Activated naive CD4-positive, alpha-beta T cell treated with anti-CD3 and anti-CD28 coated beads, Interleukin-2, amount 50 U/mL, for 16 hours (primary cell): ENCODE measurements at places on chromosomes 2 and 18.

- DNase-seq, result no peak
These were observed 8.8 kb downstream of the TGFBRAP1 start for GRCh38 chr2:105320651-105321215.

GRCh38 chr2:26471766-26472706 lies 5.9 kb downstream of the OTOF start:
- DNase-seq, result no peak

DNA sequence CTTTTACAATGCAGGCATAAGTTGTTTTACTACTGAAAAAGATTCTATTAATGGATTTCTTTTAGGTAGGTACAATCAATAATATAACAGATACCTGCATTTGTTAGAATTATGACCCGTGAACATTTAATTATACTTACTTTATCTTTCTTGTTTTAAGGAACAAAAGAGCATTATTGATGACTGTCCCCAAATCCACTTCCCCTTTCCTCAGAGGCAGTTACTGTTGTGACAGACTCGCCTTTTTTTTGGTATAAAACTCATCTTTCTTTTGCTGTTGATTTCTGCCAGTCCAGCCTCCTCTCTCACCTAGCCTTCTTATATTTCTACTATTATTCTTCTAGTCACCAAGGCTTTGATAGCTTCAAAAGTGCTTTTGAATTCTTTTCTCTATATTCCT lies 12.1 kb downstream of the ACTR3 start:
- DNase-seq, result no peak

GRCh38 chr2:180144338-180144813 lies 137.3 kb upstream of the CWC22 start:
- no peak for DNase-seq

GRCh38 chr18:62797329-62797728 lies 82.0 kb downstream of the PHLPP1 start:
- no peak for DNase-seq

DNA sequence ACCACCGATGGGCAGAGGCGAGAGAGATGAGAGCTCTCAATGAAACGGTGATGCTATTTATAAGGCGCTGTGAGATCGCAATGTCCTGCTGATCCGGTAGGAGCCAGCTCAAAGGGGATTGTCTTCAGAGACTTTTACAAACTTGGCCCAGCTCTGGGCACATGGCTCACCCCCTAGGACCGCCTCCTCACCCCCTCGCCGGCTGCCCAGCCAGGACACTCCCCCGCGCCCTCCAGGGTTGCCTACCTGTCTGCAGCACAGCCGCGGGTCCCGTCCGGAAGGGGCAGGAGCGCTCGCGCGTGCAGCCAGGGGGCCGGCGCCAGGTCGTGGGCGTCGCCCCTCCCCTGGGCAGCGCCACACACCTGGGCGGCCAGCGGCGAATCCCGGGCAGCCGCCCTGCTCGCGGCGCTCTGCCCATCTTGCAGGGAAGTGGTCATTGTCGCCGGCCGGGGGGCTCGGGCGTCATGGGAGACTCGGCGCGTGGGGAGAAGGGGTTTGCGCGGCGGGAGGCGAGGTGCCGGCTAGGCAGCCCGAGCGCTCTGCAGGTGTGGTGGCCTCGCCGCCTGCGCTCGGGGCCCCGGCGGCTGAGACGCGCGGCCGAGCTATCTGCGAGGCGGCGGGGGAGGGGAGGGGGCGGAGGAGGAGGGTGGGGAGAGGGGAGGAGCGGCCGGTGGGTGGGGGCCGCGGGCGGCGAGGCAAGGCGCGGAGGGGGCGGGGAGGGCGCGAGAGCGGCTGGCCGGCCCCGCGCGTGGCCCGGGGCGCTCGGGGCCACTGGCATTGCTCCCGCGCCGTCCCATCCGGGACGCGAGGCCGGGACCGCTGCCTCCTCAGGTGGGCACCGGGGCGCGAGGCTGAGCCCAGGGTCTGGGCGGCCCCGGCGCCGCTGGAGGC lies at the start of gene GRB14:
GRB14 (minus strand) TSS at position 610 of the 891 bp plus-strand sequence; CDS start at position 437, 173 bp downstream.
- no peak for DNase-seq

DNA sequence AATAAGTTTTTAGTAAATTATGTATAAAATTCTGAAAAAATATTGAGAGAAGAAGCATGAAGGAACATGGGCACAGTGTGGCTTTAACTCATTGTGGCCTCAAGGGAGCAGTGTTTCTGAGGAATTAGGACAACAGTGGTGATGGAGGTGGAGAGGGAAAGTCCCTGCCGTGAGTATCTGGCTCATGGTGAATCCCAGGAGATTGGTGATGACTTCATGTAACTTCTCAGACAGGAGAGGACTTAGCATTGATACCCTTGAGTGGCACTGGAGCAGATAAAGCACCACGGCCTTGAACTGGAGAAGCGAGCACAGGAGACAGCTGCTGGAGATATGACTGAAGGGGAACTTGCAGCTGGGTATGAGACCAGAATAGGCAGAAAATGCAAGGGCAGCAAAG lies 35.0 kb upstream of the LRP1B start:
- DNase-seq, result no peak

DNA sequence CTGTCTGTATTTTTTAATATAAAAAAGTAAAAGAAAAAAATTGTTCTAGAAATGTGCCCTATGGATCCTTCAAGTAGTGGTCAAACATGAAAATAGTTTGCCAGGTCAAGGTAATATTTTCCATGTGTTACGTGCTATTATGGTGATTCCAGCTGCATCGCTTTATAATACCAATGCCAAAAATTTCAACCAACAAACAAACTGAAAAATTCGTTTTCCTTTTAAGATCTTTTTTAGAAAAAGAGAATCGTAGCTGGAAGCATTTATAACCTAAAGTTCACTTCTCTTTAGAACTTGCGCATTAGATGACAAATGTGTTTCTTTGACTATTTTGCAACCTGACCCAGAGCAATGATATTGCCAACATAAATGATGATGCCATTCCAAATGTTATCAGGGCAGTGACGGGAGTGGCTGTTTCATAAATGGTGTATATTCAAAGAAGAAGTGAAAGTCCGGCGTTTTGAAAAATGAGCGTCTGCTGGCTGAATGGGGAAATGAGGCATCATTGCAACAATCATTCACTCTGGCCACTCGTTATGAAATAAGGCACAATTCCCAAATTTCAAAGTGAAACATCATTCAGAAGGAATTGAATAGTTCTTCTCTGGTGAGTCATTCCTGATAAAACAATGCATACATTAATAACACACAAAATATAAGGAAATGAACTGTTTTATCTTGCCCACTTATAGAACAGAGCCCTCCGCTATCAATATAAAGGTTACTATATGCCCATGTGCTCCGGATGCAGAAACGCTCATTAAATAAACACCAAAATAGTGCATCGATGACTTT lies 297.4 kb downstream of the TGIF1 start:
- DNase-seq, result no peak

- DNase-seq, result no peak
These were observed 498.7 kb upstream of the RAB6C start for GRCh38 chr2:129480790-129481189.

GRCh38 chr18:58501066-58501896 lies 127.6 kb downstream of the ALPK2 start:
- no peak for DNase-seq

GRCh38 chr2:20123871-20124594 lies 72.6 kb upstream of the LAPTM4A start:
- DNase-seq, result no peak

DNA sequence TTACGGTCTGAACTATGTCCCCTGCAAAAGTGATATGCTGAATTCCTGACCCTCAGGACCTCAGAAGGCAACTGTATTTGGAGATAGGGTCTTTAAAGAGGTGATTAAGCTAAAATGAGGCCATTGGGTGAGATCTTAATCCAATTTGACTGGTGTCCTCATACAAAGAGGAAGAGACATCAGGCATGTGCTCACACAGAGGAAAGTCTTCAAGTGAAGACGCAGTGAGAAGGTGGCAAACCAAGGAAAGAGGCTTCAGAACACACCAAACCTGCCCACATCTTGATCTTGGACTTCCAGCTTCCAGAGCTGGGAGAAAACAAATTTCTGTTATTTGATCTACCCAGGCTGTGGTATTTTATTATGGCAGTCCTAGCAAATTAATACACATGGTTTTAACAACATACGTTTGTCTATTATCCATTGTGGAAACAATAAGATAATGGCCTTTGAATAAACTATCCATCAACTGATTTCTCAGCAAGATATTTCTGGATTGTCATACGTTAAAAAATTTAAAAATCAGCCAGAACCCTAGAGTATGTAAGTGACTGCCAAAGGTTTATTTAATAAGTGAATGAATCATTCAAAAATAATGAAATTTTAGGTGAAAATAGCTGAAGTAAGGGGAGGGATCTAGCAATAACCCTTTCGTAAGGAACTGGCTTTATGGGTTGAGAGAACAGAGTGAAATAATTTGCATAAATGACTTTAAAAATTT lies 6.5 kb downstream of the WIPF1 start:
- DNase-seq, result no peak

GRCh38 chr2:62150597-62151305 lies 45.2 kb upstream of the B3GNT2 start:
- no peak for DNase-seq

DNA sequence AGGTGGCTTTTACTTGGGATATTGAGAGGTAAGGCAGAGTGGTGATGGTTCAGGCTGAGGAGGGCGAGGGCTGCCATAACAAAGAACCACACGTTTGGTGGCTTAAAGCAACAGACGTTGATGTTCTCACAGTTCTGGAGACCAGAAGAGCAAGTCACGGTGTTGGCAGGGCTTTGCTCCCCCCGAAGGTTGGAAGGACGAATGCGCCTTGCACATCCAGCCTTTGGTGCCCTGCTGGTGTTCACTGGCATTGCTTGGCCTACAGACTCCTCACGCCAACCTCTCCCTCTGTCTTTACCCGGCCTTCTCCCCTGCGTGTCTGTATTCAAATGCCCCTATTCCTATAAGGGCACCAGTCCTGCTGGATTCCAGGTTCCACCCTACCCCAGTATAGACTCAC lies 125.4 kb downstream of the TPO start:
- DNase-seq, result no peak

- no peak for DNase-seq
These were observed 233.4 kb downstream of the TRIB2 start for GRCh38 chr2:12950174-12950573.

- peak; percentile 24 for DNase-seq
These were observed 178.2 kb downstream of the ANAPC1 start for GRCh38 chr2:111705711-111706336.

DNA sequence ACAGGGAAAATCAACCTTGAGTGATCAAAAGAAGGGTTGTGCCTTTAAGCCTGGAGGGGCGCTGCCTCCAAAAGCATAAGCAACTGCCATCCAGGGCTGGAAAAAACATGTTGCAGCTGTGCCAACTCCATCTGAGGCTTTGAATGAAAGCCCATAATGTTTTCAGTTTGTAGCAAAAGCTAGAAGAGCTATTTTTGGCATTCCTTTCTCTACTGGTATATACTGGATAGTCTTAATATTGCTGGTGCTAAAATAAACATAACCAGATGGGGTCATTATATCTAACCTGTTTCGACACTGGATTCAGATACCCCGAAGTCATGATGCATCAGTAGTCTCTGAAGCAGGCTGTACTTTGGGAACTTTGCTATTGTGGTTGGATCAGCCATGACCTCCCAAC lies 25.1 kb downstream of the ANXA4 start:
- no peak for DNase-seq

DNA sequence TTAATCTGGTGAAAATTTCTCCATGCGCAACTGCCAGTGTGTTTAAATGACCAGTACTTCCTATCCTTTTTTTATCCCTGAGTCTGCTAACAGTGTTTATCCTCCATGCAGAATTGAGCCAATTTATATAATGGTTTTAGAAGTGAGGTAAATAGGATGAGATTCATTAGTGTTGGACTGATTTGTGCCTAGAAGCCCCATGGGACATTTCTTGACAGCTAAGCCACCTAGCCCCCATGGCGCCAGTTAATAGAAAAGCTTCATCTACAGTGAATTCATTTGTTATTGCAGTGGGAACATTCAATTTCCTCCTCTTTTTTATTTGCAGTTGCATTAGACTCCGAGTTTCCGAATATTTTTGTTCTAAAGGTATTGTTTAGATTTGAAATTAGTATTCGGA lies 175.6 kb downstream of the ARL6IP6 start:
- DNase-seq, result no peak

DNA sequence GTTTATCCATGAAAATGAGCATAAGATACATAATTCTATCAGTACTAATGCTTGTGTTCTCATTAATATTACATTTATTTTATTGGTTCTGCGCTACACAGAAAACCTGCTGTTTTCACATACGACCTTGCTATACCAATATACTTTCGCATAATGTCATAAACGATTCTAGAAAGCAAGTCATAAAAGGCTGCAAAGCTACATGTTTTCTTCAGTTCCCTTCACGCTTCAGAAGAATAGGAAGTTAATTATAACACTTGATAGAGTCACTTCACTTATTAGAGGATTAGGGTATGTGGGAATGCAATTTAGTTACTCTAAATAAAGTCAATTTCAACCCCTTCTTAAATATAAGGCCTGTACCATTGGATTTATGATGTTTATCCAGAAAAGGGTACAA lies 29.0 kb downstream of the PSME4 start:
- no peak for DNase-seq

DNA sequence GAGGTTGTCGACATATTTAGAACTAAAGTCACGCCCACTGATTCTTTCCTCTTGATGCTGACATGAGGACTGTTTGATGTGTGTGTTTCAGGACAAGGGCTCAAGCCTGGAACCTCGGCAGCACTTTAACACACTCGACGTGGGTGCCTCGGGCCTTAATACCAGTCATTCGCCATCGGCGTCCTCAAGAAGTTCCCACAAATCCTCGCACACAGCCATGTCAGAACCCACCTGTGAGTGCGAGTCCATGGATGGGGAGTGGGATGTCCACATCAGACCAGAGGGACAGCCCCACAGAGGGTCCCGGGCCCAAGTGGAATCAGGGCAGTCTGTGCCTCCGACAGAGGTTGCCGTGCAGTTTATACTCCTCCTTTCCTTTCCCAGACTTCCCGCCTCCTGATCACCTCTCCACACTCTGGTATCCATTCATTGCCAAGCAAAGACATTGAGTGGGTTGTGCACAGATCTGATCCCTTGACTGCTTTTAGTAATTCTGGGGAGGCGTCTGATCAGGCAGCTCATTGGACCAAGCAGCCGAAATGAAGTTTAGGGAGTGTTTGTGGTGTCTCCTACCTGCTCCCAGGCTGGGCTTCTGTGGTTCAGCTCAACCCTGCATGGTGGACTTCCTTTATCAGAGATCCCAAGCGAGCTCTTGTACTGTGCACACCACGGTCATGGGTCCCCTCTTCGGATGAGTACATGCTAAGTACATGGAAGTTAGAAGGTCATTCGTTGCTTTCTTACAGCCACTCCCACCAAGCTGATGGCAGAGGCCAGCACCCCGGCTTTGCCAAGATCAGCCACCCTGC lies 27.2 kb upstream of the RPL31 start:
- DNase-seq, result no peak

GRCh38 chr18:55419132-55419946 lies 168.7 kb downstream of the TCF4 start:
- DNase-seq, result no peak

DNA sequence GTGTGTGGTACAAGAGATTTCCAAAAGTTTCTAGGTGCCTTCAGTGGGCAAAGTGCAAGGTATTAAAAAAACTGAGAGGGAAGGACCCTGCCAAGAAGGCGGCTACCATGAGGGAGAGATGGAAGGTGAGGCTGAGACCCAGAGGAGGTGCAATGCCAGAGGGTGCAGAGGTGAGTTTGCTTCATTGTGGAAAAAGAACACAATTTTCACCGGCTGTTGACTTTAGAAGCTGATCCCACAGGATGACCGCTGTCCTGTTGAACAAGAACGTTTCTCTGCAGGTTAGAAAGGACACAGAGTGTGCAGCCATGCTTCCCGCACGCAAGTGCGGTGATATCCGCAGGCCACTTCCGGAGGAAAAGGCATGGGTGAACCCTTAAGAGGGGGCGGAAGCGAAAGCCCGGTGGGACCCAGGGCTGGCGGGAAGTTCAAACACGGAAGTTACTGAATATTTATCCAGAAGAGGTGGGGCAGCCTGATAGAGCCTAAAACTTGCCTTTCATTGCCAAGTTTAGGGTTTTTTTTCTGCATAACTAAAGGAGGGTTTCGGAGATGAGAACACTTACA lies 16.6 kb downstream of the SP110 start:
- DNase-seq, result no peak
